Right ventricle myocardium inferior (tissue), 1 donor: ENCODE measurements at places on chromosomes 4 and X. TPM values are rescaled to one million over a fixed set of nuclear protein-coding genes. Genes with fewer than 3 reads are reported as not detected.

The PPP2R2C gene
- total RNA-seq = 12.3 TPM

The UGT2B15 gene
- not detected for total RNA-seq

The SPATA18 gene
- total RNA-seq = 3.1 TPM

The TMPRSS11A gene
- not detected for total RNA-seq

The VCX3A gene
- not detected for total RNA-seq

The CXorf51B gene
- total RNA-seq = not detected

The GAGE12E gene
- total RNA-seq = not detected

- no peak for DNase-seq
These were observed 287.8 kb downstream of the RAPGEF2 start for GRCh38 chr4:159390648-159391047.

- DNase-seq = no peak
These were observed 79.5 kb downstream of the CHRNA9 start for GRCh38 chr4:40414673-40415072.

DNA sequence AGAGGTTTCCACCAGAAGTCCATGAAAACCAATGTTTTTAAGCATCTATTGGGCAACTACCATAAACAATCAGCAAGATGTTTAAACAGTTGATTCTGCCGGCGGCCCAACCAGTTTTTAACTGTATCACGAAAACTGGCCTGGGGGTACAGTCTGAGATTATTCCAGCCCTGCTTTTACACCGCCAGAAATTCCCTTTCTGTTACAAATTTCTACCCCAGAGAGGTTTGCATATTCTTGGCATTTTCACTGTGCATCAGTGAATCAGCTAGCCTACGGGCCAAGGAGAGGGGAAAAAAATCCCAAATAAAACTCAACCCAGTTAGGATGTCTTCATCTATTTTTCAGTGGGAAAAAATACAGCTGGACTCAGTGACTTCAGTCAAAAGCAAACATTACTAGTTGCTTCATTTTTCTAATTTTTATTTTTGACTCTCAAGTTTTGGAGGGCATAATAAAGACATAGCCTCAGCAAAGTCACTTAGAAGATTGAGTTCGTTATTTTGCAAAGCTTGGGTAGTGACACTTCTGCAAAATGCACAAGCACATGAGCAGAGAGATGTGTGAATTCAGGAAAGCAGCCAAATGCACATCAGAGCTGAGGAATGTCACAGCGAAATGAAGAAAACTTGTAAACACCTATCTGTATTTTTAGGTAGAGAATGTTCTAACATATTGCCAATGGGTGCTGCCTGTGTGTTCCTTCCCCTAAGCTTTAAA lies 167.8 kb upstream of the GK2 start:
- DNase-seq = no peak

GRCh38 chr4:61493470-61493869 lies 293.3 kb downstream of the ADGRL3 start:
- no peak for DNase-seq

- DNase-seq = no peak
These were observed 253.5 kb upstream of the GATB start for GRCh38 chr4:152014280-152014679.

GRCh38 chr4:123133397-123134050 lies 211.1 kb upstream of the NUDT6 start:
- DNase-seq = no peak

GRCh38 chr4:41455206-41455605 lies 82.8 kb upstream of the LIMCH1 start:
- no peak for DNase-seq

DNA sequence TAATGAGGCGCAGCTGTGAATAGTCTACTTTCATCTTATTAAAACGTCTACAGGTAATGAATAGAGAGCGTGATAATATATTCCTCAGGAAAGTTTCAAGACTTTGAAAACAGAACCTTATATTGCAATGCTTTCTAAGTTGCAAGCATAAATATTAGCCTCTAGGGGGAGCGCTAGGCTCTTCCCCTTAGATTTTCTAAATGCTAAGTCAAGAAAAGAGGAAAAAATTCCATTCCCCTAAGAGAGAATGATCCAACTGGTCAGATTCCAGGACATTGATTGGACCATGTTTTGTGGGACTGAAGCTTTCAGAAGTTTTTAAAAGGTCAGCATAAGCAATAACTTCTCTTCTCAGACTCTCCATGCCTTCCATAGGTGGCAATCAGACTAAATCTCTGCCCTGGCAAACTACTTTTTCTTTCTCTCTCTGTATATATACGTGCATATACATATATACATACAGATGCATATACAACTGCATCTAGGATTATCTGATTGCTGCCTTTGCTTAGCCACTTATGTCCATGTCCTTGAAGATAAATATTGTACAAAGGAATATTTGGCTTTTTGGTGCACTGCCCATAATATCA lies 492.9 kb downstream of the INPP4B start:
- no peak for DNase-seq

- DNase-seq = no peak
These were observed 76.0 kb upstream of the AP1S2 start for GRCh38 chrX:15930585-15930984.

DNA sequence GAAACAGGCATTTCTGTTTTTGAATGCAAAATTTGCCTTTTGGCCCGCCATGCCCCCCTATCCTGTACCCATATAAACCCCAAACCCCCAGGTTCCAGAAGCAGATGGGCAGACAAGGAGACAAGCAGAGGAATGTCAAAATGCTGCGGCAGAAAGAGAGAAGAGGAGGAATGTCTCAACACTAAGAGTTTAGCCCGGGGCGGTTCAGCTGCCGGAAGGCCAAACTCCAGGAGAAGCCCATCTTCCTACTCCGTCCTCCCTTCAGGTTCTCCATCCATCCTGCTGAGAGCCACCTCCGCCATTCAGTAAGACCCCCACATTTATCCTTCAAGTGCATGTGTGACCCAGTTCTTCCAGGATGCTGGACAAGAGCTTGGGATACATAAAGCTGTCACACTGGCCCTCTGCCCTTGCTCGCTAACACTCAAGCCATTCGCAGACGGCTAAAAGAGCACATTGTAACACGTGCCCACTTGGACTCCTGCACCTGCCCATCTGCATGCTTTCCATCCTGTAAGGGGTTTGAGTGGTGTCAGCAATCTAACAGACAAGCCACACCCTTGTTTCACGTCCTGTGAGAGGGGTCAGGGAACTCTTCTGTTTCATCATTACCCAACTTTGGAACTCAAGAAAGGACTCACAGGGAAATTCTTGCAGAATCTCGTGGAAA lies 31.3 kb downstream of the TLR10 start:
- no peak for DNase-seq

DNA sequence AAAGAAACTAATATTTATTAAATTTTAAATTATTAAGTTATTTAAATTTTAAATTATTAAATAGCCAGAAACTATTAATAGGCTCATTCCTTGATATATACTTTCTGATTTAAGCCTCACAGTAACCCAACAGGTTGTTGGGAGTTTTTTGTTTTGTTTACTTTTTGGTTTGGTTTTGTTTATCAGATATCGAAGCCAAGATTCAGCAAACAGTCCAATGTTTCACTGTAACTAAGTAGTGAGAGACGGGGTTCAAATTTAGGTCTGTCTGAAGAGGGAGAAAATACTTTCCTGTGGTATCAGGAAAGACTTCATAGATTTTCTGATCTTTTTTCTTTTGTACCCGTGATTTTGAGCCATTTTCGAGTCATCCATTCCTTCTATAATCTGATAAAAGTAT lies 54.2 kb downstream of the CCDC158 start:
- no peak for DNase-seq

DNA sequence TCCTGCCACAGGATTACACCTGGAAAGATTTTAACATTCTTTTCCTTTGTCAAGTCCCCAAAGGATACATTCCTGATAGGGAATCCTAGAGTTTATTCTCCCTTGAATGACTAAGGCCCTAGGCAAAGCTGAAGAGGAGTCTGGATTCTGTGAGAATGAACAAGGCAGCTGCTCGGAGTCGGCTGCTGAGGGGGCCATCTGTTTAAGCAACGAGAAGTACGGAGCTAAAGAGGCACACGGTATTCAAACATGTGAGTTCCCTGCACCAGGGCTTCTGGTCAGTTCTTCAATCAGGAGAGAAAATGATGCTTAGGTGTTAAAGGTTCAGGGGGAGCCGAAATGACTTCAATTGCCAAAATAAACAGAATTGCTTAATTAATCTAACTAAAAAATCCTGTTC lies 97.6 kb downstream of the MGST2 start:
- no peak for DNase-seq

DNA sequence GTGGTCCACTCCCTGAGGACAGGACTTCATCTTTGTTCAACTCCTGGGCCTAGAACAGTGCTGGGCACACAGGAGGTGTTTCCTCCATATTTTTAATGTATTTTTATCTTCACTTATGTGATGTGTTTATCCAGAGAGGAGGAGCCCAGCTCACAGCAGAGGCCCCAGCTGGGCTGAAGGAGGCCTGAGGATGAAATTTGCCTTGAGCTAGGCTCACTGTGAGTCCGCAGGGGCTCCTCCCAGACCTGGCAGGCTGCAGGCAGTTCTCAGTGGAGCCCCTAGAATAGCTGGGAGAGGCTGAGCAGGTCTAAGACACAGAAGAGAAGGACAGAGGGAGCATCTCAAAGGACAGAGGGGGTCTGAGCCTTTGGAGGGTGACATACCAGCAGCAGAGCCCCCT lies 26.8 kb downstream of the C4orf50 start:
- DNase-seq = no peak

- no peak for DNase-seq
These were observed 106.4 kb downstream of the RTL5 start for GRCh38 chrX:72025236-72025770.

DNA sequence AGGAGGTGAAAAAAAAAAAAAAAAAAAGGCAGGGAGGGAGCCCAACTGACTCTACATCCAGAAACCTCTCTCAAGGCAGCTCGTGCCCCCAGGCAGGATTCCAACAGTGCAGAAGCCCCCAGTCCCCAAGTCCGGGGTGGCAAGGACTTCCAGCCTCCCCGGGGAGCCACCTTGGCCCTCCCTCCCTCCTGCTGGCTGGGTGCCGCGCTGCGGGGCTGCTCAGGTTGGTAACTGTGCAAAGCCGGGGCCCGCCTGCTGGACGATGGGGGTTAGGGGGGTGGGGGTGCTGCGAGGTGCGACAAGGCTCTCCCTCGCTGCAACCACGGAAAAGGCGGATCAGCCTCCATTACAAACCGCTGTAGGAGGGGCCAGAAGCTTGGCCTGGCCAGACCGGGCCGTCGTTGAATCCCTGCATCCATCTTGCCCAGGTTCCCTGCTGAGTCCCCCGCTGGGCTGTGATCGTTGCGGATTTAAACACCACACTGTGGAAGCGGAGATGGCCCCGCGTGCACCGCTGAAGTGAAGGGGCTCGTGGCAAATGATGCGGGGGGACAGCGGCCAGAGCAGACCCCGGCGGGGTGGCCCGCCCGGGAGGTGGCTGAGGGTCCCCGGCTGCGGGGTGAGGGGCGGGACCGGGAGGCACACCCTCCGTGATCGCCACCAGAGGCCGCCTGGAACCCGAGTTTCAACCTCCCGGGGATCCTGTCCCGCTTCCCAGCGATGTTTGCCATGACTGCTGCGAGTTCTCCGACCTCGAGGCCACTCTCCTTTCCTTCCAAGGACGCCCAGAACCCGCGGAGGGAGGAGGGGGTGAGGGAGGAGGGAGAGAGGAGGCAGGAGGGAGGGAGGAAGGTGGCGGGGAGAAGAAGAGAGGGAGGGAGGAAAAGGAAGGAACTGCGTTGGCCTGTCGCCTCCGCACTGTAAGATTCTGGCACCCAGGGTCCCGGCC lies 58.0 kb upstream of the DDX3X start:
- DNase-seq = peak; percentile 78

- DNase-seq = no peak
These were observed 13.0 kb downstream of the PNMA6E start for GRCh38 chrX:153387987-153388721.

DNA sequence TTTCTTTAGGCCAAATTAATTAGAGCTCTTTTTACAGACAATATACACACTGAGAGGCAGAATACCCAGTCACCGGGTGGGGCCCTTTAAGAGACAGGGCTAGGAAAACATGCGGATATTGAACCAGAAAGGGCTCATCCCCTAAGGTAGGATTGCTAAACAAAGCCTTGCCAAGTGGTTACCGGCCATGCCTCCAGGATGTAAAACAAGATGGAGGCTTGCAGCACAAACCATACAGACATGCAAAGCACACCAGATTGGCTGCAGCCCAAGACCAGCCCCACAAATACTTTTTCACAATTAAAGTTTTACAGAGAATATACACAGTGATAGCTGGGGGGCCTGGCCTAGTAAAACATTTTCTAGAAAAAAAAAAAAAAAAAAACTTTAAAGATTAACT lies 210.0 kb downstream of the KLHL4 start:
- no peak for DNase-seq

DNA sequence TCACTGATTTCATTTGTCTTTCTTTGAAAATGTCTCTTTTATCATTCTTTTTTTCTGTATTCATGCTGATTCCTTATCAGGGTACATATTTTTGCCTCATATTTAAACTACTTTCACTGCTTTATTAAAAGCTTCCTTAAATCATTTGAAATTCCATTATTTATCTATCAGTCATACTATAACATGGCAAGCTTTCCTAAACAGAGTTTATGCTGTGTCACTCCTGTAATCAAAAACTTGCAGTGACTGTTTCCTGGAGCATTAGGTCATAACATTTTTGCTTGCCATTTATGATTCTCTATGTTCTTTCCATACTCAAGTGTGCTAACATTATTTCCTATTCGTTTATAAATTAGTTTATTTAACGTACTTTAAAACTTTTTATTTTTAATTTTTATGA lies 203.7 kb downstream of the BMPR1B start:
- DNase-seq = no peak

DNA sequence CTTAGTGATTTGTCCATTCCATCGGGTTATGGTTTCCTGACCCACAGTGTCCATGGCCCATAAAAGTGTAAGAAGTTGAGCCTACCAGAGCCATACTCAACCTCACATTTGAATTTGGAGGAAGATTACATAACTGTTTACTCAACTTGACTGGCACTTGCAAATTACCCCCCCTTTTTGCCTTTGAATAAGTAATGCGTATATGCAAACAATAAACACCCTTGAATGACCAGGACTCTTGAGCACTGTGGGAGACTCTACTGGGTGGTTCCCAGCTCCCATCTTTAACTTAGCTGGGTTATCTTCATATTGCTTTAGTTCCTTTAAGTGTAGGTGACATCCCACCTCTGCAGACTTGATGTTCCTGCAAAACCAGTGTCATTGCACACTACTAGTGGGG lies 30.6 kb upstream of the STIM2 start:
- DNase-seq = no peak

DNA sequence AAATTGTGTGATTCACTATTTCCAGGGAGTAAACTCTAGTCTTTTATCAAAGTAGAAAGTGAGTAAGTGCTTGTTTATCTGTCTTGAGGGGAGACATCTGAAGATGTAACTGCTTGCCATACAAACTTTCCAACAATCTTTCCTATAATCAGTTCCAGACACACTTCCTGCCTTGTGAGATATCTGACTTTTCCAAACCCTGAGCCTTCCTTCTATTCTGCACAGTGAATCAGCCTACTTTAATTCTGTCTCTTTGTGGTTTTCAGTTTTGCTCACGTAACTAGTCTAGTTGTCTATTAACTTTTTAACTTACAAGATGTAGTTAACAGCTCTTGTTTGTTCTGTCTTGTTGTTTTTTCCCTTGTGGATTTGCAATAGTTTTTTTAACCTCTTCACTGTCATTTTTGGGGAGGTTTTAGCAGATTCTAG lies 947.8 kb downstream of the C4orf33 start:
- no peak for DNase-seq

GRCh38 chrX:41491267-41492004 lies 44.3 kb downstream of the NYX start:
- DNase-seq = no peak

- DNase-seq = no peak
These were observed 45.3 kb downstream of the ANK2 start for GRCh38 chr4:113094802-113095201.
